RWPE1 (cell line): ENCODE measurements at places on chromosomes 4 and X.

GRCh38 chr4:2583092-2583491 is 46.6 kb downstream of the FAM193A start:
- no peak for DNase-seq

DNA sequence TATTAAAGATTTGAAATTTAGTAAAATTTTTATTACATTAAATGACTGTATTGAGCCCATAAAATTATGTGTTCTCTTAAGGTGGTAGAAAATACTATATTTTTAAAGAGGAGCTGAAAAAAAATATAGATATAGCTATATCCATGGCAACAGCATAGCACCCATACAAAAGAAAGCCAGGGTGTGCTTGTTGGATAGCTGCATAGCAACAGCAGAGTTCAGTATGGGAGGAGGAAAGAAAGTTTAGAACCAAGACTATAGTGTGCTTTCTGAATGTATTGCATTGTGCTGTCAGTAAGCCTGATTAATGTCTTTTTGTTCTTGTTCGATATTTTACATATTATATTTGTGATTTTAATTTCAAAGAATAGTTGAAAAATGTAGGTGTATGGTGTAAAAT is 78.4 kb downstream of the GRID2 start:
- no peak for DNase-seq

DNA sequence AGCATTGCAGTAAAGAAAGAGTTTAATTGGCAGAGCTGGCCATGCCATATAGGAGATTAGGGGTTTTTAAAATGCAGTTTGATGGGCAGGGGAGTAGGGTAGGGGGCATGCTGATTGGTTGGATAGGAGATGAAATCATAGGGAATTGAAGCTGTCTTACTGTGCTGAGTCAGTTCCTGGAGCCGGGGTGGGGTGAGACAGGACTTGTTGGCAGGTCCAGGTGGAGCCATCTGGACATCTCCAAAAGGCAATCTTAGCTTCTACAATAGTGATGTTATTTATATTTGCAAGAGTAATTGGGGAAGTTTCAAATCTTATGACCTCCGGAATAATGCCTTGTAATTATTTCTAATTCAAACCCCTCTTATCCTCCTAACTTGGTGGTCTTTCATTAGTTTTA is 32.4 kb upstream of the PGM2 start:
- DNase-seq = no peak

DNA sequence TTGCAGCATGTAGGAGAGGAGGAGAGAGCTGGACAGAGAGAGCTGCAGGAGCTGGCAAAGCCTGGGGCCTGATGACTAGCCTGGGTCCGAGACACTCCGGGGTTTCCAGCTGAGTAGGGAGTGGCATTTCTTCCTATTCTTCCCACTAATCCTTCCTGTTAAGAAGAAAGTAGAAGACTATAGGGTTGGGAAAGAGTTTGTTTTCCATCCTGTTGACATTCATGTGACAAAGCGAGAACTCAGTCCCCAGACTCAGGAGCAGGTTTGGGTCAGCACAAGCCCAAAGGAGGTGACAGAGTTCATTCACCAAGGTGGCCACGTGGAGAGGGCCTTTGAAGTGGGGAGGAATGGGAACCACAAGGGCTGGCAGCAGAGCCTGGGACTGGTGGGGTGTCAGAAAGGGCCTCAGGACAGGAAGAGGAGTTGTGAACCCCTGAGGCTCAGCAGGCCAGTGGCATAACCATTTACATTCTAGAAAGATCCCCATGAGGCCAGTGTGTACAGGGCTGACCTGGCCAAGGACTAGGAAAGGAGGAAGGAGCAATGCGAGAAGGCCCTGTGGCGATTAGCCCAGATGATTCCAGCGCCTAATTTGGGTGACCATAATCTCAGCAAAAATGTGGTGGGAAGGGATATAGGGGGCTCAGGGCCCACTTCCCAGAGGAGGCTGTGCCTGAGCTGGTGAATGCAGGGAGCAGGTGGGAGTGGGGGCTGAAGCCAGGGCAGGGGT is 3.3 kb upstream of the HAUS3 start:
- no peak for DNase-seq

DNA sequence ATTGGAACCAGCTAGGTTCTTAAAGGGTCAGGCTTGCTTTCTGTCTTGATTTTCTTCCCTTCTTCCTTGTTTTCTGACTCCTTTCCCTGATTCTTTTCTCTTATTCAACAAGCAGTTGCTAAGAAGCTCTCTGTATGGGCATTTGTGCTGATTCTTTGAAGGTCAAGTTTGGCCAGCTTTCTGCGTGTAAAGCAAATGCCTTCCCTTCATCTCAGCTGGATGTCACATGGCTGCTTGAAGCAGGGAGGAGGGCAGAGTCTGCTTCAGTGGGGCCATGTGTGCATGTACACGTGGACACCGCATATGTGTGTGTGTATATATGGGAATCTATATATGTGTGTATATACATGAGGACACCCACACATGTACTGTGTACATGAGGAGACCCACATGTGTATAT is 139.9 kb upstream of the ATP6AP2 start:
- no peak for DNase-seq

GRCh38 chrX:12709047-12709446 is 82.2 kb upstream of the PRPS2 start:
- no peak for DNase-seq

DNA sequence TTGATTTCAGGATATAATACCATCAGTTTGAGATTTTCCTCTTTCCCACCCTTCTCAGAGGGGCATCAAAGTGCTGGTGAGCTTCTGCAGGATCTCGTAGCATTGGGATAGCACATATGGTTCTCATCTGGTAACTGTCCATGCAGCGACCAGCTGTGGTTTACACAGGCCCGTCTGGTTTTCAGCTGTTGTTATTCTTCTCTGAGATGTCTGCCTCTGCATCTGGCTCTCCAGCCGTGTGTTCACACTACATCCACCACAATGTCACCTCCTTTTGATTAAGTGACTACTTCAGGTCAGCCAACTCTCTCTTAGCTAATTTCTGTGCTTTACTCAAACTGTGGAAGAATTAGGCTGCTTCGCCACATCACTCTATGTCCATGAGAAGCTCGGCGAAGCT is 676.7 kb upstream of the TENM3 start:
- DNase-seq = no peak

GRCh38 chr4:107792711-107793110 is 32.0 kb upstream of the SGMS2 start:
- no peak for DNase-seq

DNA sequence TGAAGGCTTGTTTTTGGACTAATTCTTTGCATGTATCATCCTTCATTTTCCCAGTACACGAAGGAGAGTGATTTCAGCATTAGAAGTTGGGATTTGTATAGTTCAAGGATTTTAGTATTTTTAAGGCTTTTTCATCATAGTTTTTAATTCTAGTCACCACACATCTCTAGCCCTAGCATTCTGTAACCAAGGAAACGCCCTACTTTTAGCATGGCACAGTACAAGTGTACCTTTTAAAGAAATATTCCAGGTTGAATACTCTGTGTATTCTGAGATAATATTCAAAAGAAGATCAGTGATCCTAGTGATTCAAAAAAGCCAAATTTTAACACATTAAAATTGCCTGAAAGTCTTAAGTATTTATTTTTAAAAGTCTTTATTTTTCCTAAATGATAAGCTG is 150.5 kb downstream of the RAP1GDS1 start:
- DNase-seq = no peak

DNA sequence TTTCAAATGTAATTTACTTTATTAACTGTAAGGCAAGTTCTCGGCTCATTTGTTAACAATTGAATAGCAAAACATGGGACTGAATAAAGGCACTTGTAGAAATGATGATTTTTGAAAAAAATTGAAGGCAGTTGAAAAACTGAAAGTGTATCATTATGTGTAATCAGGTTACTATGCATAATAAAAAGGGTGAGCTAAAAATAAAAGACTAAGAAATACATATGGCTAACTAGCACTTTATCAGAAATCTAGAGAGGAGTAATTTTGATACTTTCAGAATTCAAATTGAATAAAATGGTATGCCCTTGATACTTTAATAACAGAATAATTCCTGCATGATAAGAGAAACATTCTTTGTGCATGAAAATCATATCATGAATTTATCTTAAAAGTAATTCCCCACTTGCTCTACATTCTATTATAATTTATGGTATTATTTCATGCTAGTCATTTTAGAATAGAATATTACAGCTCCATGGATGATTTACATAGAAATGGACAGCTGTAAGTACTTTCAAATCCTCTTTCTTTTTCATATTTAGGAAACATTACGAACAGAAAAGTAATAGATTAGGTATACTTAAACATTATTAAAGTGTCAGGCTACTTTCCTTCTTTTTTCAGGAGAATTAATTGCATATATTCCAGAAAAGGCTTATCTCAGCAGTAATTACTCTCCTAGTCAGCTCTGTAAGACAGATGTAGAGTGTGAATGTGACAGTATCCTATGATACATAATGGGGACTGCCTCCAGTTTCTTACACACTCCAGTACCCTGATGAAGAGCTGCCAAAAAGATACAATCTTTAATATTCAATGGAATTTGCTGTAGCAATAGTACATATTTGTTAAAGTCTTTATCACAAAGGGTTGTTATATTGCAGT is 697.3 kb downstream of the CCSER1 start:
- no peak for DNase-seq

GRCh38 chrX:77298790-77299189 is 148.4 kb upstream of the FGF16 start:
- no peak for DNase-seq

DNA sequence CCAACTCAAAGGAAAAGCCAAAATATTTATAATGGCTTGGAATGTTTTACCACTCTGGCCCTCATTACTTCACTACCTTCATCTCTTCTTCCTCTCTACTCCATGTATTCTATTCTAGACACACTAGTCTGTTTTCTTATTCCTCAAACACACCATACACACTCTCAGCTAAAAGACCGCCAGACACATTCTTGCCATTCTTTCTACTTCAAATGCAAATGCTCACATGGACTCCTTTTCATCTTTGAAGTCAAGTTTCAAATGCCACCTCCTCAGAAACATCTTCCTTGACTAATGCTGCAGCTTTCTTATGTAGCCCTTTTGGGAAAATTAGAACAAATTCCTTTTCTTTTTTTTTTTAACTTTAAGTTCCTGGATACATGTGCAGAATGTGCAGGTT is 412.9 kb upstream of the FMR1 start:
- no peak for DNase-seq

- no peak for DNase-seq
Measured at GRCh38 chrX:39065051-39065871, 264.0 kb downstream of the MID1IP1 start.

DNA sequence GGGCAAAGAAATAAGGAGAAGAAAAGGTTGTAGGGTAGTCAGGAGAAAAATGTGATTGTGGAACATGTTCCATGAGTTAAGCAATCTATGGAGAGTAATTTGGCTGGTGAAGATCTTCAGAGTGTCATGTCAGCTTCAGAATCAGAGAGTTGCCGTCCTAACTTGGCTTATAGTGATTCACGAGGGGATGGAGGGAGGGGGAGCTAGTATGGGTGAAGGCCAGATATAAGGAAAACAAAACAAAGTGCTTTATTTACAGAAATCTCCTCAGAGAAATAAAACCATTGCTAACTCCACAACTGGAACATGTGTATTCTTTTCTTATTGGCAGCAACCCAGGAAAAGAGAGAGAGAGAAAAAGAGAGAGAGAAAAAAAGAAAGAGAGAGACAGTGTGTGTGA is 256.5 kb upstream of the NRK start:
- DNase-seq = no peak

DNA sequence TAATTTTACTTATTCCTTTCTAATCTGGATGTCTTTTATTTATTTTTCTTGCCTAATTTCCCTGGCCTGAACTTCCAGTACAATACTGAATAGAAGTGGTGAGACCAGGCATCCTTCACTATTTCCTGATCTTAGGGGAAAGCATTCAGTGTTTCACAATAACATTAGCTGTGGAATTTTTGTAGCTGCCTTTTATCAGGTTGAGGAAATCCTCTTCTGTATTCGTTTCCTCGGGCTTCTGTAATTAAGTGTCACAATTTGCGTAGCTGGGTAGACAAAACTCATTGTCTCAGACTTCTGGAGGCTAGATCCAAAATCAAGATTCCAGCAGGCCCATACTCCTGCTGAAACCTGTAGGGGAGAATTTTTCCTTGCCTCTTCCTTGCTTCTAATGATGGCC is 598.4 kb upstream of the FTHL17 start:
- no peak for DNase-seq

DNA sequence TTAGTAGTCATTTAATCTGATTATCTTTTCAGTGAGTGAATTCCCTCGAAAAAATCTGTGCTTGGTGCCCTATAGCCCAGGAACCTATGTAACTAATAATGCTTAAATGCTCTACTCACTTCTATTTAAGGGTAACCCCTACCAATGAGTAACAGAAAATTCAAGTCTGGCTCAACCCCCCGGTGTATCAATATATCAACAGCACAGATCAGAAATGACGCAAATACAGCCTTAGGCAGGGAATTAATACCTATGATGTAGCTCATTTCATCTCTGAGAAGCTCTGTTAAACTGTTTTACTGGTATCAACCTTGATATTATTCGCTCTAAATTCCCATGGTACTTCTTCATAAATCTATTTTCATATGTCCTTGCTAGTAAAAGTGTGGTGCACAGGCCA is 28.6 kb downstream of the PDGFC start:
- no peak for DNase-seq

- no peak for DNase-seq
Measured at GRCh38 chrX:70079297-70079696, 17.0 kb downstream of the OTUD6A start.

DNA sequence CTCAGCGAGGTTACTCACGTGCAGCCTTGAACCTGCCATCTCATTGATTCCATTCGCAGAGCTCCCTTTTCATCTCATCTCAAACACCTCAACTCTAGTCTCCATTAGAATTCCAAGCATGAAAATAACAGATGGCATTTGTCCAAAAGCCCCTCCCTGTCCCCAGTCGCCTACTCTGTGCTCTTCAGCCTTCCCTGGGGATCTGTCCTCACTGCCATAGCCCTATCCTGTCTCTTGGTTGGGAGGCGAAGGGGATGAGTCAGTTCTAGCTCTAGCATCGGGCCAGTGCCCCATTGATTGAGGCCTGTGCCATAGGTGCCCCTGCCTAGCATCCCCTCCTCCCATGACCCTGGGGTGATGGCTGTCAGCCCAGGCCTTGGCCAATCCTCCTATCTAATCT is 134.0 kb upstream of the PJA1 start:
- DNase-seq = no peak

GRCh38 chrX:78109458-78109857 is 5.4 kb downstream of the PGK1 start:
- no peak for DNase-seq

DNA sequence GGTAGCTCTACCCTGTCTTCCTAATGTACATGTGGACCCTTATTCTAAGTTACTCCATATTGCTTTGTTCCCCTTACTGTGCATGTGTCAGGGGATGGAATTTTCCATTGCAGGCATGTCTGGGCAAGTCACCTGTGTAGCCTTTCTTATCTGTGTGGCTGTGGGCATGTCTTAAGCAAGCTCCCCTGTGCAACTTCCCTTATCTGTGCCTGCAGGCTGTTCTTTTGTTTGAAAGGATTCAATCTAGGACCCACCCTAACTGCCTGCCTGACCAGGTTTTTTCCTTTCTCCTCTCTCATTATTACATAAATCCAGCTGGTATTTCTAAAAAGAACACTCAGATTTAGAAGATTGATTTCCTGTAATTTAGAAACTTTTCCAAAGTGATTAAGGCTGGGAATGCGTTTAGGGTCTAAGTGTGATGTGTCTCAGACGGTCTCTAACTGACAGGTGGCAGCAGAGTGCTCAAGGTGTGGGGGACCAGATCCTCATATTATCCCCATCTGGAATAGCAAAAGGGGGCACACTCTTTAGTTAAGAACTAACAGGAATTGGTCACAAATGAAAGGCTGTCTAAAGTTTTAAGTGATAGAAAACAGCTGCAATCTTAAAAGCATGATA is 198.9 kb upstream of the PPP1R2C start:
- no peak for DNase-seq

- no peak for DNase-seq
Measured at GRCh38 chr4:87967193-87967592, 8.3 kb upstream of the SPP1 start.
